ENCODE measurements at places on chromosomes 4 and X.

GRCh38 chr4:77488882-77489281, 116.7 kb upstream of the CXCL13 start:
- DNase-seq = no peak
- no peak overlapping the region for H3K27ac ChIP-seq
- peaks cover 2% of the 10 kb centered on the region for H3K36me3 ChIP-seq
- H3K4me3 ChIP-seq = no peak overlapping the region
- peaks cover 23% of the 10 kb centered on the region for H3K4me1 ChIP-seq

DNA sequence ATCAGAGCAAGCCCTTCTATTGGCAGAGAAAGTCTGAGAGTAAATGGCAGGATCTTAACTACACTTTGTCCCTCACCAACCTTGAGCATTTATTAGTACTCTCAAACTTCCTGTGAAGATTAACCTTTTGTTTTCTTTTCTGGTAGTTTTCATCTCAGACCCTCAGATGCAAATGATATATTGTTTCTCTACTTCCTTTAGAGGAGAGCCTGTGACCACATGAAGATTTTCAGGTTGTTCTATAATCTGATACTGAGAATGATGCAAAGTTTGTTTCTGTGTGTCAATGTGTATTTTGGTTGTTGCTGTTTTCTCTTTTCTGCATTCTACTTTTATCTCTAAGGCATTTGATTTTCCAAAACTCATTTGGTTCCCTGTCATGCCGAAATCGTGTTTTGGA, 165.8 kb upstream of the CYSLTR1 start:
- no peak overlapping the region for H3K27ac ChIP-seq
- H3K4me3 ChIP-seq = no peak overlapping the region
- H3K4me1 ChIP-seq = no peaks in the 10 kb centered on the region
- H3K27me3 ChIP-seq = peaks cover 6% of the 10 kb centered on the region

DNA sequence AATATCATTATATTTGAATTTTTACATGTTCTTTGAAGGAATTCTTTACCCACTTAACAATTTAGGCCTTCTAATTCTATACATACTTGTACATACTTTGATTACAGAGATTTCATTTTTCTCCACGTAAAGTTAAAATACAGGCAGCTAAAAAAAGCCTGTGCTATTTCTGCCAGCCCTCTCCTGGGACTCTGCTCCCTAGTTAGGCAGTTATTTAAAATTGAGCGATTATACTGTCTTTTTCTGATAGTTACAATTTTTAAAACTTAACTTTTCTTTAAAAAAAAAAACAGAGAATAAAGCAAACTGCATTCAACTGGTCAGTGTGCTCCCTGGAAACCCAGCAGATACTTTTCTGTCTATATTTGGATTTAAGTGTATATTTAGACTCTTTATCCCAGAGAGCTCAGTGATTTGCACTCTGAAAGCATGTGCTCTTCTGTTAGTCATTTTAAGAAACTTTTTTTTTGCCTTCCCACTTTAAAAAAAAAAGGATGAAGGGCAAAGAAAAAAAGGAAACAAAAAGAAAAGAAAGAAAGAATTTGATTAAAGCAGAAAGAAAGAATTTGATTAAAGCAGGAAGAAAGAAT, 18.1 kb upstream of the FAM241A start:
- H3K4me3 ChIP-seq = no peak overlapping the region
- DNase-seq = no peak
- H3K4me1 ChIP-seq = peaks cover 4% of the 10 kb centered on the region
- H3K36me3 ChIP-seq = no peaks in the 10 kb centered on the region
- H3K27me3 ChIP-seq = no peaks in the 10 kb centered on the region
- H3K27ac ChIP-seq = no peak overlapping the region

DNA sequence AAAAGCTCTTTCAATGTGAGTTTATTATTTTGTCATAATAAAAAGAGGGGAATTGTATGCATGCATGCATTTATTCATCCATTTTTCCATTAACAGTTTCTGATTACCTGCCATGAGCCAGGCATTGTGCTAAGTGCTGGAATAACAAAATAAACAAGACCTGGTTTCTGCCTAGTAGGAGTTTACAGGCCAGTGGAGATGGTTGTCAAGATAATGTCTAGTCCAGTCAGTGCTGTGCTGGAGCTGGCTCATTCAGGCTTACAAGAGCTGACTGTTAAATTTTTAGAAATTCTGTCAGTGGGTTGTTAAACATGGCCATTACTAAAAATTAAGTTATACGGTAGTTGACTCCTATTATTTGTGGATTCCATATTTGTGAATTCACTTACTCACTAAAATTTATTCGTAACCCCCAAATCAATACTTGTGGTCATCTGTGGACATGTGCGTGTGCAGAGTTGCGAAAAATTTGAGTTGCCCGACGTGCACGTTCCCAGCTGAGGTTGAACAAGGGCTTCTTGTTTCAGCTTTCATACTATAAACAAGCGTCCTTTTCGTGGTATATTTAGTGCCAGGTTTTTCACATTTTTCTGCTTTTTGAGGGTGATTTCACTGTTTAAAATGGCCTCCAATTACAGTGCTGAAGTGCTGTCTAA, 172.3 kb upstream of the RPS6KA3 start:
- H3K27me3 ChIP-seq = peaks cover 17% of the 10 kb centered on the region
- H3K27ac ChIP-seq = no peak overlapping the region

- no peaks in the 10 kb centered on the region for H3K4me1 ChIP-seq
- no peak overlapping the region for H3K27ac ChIP-seq
- H3K4me3 ChIP-seq = no peak overlapping the region
- peaks cover 4% of the 10 kb centered on the region for H3K27me3 ChIP-seq
- DNase-seq = no peak
Measured at GRCh38 chr4:165537028-165537648, 158.3 kb downstream of the CPE start.

DNA sequence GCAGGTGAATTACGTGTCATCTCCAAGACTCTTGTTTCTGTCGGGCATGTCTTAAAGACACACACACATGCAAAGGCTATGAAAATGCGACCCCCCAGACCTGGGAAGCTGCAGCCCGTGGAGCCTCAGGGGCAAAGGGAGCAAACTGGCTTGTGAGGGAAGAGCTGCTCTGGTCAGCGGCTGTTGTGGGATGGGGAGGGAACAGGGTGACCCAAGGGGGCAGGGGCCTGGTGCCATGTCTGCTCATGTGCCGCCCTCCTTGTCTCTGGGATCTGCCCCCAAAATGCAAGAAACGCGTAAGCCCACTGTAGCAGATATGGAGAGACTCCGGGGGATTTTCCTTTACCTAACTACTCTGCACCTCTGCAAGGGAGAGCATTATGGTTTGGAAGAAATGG, 92.4 kb downstream of the PHKA2 start:
- no peak overlapping the region for H3K27ac ChIP-seq
- no peaks in the 10 kb centered on the region for H3K27me3 ChIP-seq
- H3K36me3 ChIP-seq = no peaks in the 10 kb centered on the region
- no peak for DNase-seq
- no peak overlapping the region for H3K4me3 ChIP-seq

DNA sequence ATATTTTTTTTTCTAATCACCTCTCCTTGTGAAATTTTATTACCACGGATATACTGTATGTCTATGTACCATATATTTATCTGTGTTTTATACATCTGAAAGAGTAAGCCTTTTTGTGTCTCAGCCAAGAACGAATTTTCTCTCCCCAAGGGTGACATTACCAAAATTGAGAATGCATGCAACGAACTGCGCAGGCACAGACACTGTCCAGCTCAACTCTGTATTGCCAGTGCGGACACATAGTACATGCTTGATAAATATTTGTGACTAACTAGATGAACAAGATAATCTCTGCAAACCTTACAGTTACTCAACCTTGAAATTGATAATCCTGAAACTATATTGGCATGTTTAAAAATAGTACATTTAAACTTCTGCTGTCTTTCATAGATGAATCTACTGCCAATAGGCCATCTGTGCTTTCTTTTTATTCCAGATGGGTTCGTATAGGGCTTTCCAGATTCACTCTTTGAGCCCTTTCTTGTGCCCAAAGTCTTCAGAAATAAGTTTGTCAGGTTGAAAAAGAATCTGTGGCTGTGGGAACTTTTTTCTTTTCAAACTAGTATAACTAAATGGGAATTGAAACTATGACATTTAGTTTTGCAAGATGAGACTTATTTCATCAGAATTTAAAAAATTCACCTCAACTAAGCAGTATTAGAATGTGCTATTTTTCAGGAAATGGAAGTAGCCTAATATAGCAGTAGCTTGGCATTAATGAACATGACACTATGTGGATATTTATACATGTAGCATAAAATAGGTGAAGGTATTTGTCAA, 38.9 kb downstream of the DTHD1 start:
- H3K4me1 ChIP-seq = peaks cover 73% of the 10 kb centered on the region
- DNase-seq = no peak
- no peaks in the 10 kb centered on the region for H3K27me3 ChIP-seq
- peaks cover 4% of the 10 kb centered on the region for H3K36me3 ChIP-seq
- peak overlapping the region; percentile 94 for H3K27ac ChIP-seq

Data from stimulated activated naive B cell treated with anti-CD40 and anti-IgM and Interleukin-4, amounts not matched to agents 10 μg/mL and 1 μg/mL and 100 μg/mL, for 72 hours (primary cell).